Effector CD4-positive, alpha-beta T cell (primary cell): ENCODE measurements at places on chromosomes 6 and 20.

- no peak for DNase-seq
These were observed 311.3 kb upstream of the CNR1 start for GRCh38 chr6:88477413-88477812.

GRCh38 chr6:161534264-161534873 is 260.5 kb upstream of the AGPAT4 start:
- no peak for DNase-seq

GRCh38 chr6:159788753-159789376 is 537 bp downstream of the TCP1 start:
- peak; percentile 9 for DNase-seq

- DNase-seq = no peak
These were observed at the start of gene LIN28B for GRCh38 chr6:104956731-104957294. Gene LIN28B (plus strand): TSS chr6:104957107. CDS start chr6:104957251, 144 bp downstream.

DNA sequence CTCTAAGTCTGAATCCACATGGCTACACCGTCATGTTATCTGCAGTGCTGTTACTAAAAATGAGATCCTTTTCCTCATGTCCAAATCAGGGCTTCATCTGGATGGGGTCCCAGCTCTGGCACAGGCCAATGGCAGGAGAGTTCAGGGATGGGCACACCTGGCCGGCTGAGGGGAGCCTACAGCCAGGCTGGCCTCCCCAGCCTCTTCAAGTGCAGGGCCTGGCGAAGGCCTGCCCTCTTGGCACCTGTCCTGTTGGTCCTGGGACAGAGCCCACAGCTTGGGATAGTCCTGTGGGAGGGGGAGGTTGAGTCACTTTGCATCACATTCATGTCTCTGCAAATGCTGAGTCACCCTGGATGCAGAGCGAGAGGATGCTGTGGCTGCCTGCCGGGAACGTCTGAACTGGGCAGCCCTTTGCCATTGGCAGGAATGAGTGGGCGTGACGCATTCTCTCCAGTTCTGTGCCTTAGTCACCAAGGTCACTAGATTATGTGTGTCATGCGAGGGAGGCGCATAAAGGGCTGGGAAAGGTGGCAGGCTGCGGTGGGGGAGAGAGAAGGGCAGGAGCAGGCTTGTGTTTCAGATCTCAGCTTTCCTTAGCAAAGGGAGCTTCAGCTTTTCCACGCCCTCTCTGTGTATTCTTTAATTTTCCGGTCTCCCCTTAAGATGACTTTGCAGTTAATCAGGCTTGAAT is 223.2 kb upstream of the ECI2 start:
- DNase-seq = no peak

GRCh38 chr6:164148788-164149187 is 734.3 kb downstream of the QKI start:
- DNase-seq = no peak

DNA sequence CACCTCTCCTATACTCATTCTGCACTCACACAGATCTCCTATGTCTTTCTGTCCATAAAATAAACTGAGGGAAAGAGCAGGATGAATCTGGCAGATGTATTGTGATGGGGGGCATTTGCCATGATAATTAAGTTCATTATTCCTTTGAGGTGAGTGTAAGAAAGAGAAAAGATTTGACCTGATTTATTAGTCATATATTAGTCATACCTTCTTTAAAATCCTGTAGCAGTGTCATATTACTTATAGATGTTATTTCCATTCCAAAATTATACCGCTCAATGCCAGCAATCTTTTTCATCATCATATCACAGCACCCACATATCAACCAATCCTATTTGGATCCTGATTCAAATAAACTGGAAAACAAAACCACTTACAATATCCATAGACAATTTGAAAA is 733.3 kb upstream of the SLC35B3 start:
- no peak for DNase-seq

GRCh38 chr20:61159957-61160686 is 91.9 kb upstream of the CDH4 start:
- no peak for DNase-seq

GRCh38 chr20:24492031-24492607 is 22.7 kb downstream of the SYNDIG1 start:
- DNase-seq = no peak

- no peak for DNase-seq
These were observed 5.8 kb downstream of the TUBB start for GRCh38 chr6:30725713-30726505.

- no peak for DNase-seq
These were observed 8.6 kb downstream of the SNPH start for GRCh38 chr20:1274485-1275311.

GRCh38 chr6:90739339-90739738 is 152.5 kb upstream of the MAP3K7 start:
- no peak for DNase-seq

DNA sequence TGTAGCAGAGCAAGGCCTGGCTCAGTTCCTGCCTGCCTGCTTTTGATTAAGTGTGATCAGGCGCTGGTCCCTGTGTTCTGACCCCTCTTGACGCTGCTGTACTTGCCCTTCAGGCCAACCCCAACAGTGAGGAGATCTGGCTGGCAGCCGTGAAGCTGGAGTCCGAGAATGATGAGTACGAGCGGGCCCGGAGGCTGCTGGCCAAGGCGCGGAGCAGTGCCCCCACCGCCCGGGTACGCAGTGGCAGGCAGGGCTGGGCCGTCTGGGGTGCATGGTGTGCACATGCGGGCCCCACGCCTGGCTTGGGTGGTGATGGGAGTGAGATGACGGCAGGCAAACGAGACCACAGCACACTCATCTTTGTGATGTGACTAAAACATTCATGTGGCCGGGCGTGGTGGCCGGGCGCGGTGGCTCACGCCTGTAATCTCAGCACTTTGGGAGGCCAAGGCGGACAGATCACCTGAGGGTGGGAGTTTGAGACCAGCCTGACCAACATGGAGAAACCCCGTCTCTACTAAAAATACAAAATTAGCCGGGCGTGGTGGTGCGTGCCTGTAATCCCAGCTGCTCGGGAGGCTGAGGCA is 10.1 kb upstream of the C20orf204 start:
- DNase-seq = no peak

DNA sequence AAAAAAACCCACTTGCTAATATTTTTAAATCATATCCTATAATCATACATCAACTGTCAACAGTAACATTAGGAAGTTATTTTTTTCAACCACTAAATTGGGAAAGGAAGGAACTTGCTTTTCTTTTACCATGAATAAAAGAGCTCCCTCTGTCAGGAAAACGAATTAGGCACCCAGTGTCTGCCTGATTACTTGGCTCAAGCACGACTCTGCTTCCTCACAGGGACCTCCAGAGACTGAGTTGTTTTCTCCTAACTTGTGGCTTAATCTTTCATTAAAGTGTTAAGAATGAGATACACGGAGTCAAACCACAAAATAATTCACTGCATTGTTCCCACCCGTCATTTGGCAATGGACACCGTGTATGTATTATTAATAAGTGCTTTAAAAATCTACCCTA is 1405.1 kb upstream of the EYS start:
- no peak for DNase-seq

GRCh38 chr6:128883906-128884305 is 968 bp downstream of the LAMA2 start:
- DNase-seq = no peak

- no peak for DNase-seq
These were observed at the start of gene NRSN2 for GRCh38 chr20:346640-347316. Gene NRSN2 (plus strand): TSS chr20:347111. CDS start chr20:349644, 2,533 bp downstream.

- DNase-seq = no peak
These were observed 192.0 kb downstream of the ALDH8A1 start for GRCh38 chr6:134757911-134758361.

DNA sequence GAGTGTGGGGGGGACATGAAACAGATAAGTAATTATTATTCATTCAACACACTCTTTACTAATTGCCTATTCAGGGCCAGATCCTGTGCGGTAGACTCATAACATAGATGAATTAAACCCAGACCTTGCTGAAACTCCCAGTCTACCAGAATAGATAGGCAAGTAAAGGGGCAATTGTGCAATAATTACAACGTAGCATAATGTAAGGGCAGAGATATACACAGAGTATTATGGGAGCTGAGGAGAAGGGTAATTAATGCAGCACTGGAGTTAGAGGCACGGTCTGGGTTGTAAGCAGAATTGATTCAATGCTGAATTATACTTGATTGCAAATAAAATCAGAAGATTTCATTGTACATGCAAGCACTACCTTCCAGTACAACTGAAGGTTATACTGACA is 29.2 kb downstream of the RIMS4 start:
- no peak for DNase-seq
